ENCODE measurements at places on chromosomes 2 and 18. TPM values are rescaled to one million over a fixed set of nuclear protein-coding genes. Genes with fewer than 3 reads are reported as not detected.

Gene HPCAL1
- 26.9 TPM for polyA plus RNA-seq

Gene RGPD4
- 0.05 TPM for polyA plus RNA-seq

Gene SH3RF3
- polyA plus RNA-seq: 5.6 TPM

GRCh38 chr2:44510246-44510645, 148.5 kb downstream of the CAMKMT start:
- no peak for DNase-seq

DNA sequence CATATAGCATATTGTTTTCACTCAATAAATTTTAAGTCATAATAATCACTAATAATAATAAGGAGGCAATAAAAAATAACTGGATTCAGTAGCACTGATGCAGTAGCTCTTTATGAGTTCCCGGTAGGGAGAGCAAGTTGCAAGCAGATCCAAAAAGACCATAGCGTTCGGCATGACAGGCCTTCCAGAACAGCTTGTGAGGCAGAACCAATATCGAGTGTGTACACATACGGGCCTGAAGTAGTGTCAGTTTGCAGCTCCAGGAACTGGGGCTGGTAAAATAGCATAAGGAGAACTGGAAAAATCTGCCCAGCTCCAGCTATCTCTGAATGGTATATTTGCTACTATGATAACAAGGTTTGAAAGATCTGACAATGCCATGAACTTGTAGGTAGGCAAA, 1607.8 kb upstream of the PIK3C3 start:
- no peak for DNase-seq

DNA sequence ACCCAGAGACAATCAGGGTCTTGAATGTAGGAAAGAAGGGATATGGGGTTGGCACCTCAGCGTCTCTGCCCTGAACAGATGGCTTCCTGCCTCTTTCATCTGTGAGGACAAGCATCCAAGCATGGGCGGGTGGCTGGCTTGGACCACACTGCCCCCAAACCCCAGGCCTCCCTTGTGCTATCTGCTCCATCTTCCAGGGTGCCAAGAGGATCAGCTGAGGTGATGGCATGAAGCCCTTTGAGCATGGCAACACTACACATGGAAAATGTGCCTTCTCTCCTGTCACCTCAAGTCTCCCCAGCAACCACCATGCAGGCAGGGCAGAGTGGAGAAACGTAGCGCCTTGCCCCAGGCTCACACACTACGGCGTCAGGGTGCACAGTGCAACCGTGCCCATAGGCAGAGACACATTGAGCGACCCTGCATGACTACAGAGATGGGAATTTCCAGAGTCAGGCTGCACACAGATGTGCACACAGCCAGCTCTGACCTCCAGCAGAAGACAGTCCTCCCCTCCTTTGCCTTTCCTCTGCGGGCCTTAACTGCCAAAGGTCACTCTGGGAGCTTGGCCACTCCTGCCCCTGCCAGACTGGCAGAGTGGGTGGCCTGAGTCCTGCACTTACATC, 1.5 kb downstream of the KCNIP3 start:
- no peak for DNase-seq

Data from muscle of back (tissue), 13 donors.